Stimulated activated CD4-positive, alpha-beta T cell treated with anti-CD3 and anti-CD28 coated beads, Interleukin-15, amount 100 ng/mL, for 1 hour (primary cell): ENCODE measurements at places on chromosomes 11 and 22.

- no peak for DNase-seq
Observed at GRCh38 chr11:96088914-96089313, 165.0 kb upstream of the MTMR2 start.

DNA sequence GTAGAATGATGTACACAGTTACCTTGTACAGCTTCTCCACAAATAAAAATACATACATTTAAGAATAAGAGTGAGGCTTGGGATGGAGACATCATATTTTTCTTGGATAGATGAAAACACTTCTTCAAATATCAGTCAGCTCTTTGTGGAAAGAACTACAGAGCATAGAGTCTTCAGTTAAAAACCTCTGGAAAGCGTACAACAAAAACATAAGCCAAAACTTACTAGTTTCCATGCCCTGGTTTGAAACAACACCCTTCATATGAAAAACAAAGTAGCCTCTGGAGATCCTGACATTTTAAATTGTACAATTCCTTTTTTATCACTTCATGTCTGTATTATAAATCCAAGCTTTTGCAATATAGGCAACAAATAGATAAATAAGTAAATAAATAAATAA lies 7.0 kb upstream of the CEP126 start:
- no peak for DNase-seq

GRCh38 chr11:124043420-124043819 lies 2.3 kb upstream of the OR10G7 start:
- DNase-seq = no peak

- DNase-seq = no peak
Observed at GRCh38 chr11:90428836-90429235, 206.0 kb upstream of the CHORDC1 start.

GRCh38 chr11:69463181-69463994 lies 18.1 kb upstream of the LINC01488 start:
- DNase-seq = no peak

DNA sequence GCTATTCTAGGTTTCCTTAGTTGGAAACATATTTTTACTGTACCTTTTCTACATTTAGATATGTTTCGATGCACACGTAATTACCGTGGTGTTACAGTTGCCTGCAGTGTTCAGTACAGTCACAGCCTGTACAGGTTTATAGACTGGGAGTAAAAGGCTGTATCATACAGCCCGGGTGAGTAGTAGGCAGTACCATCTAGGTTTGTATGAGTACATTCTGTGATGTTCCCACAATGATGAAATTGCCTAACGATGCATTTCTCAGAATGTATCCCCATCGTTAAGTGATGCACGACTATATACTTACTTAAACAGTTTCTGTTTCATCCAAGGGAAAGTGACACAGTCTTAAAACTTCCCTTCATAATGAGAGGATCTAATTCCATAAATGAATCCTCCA lies 13.1 kb upstream of the THY1 start:
- no peak for DNase-seq

DNA sequence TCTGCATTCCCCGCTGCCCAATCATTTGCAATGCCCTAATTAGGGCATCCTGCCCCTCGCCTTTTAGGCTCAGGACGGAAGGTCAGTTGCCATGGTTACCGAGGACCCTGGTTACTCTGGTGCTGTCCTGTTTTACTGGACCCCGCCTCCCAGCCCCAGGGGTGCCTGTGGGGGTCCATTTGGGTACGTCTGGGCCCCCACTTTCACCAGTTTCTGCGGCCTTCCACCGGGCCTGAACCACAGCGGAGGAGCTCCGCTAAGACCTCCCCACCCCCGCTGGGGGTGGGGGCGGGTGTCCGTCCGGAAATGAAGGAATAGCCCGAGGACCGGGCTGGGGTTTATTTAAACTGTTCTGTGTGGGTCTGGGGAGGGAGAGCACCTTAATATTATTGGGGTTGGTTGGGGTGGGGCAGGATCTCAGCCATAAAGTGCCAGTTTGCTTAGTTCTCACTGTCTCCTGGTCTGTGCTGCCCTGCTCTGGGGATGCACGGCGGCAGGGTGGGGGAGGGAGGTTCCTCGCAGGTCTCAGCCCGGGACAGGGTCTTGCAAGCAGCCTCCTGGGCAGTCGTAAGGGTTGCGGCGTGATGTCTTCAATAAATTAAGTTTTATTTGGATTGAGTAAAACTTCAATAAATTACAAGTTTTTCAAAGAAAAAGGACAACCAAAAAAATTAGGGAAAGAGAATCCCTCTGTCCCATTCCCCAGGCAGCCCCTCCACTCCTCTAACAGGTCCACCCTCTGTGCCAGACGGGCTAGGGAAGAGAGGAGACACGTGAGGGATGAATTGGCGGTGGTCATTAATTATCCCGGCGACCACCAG lies 5.3 kb downstream of the PHOX2A start:
- DNase-seq = no peak

DNA sequence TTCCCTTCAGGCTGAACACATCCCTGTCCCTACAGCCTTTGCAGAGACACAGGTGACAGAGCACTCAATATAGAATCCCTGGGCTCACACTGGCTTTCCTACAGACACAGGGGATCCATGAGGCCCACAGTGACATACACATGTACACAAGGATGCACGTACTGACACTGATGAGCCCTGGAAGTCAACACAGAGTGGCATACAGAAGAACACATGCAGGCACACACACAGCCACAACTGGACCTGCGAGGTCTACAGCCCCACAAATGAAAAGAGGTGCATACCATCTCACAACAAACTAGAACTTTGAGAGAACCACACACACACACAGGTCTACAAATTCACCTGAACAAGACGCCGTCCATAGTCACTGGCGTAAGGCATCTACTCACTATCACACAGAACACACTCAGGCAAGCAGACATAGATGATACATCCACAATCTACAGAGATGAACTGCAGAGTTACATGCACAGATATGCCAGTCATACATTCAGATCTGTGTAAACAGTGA lies 3.5 kb upstream of the ZNF74 start:
- DNase-seq = no peak

DNA sequence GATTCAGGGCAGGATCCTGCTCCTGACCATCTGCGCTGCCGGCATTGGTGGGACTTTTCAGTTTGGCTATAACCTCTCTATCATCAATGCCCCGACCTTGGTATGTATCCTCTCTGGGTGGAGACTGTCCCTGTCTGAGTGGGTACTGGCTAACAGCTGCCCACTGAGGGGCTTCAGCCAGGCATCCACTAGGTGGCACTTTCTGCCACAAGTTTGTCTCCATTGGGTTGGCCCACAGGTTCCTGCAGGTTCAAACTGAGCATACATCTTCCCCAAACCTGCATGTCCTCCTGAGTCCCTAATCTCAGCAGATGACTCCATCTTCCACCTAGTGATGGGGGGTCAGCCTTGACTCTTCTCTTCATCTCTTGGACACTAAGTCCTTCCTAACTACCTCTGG lies 4.4 kb downstream of the SLC2A11 start:
- DNase-seq = no peak

- no peak for DNase-seq
Observed at GRCh38 chr11:102116453-102117205, 6.4 kb downstream of the YAP1 start.

GRCh38 chr11:84993386-84993785 lies 633.8 kb downstream of the DLG2 start:
- no peak for DNase-seq

- no peak for DNase-seq
Observed at GRCh38 chr11:96763244-96763643, 373.4 kb downstream of the JRKL start.

- no peak for DNase-seq
Observed at GRCh38 chr22:40654522-40655167, 18.1 kb upstream of the MRTFA start.

DNA sequence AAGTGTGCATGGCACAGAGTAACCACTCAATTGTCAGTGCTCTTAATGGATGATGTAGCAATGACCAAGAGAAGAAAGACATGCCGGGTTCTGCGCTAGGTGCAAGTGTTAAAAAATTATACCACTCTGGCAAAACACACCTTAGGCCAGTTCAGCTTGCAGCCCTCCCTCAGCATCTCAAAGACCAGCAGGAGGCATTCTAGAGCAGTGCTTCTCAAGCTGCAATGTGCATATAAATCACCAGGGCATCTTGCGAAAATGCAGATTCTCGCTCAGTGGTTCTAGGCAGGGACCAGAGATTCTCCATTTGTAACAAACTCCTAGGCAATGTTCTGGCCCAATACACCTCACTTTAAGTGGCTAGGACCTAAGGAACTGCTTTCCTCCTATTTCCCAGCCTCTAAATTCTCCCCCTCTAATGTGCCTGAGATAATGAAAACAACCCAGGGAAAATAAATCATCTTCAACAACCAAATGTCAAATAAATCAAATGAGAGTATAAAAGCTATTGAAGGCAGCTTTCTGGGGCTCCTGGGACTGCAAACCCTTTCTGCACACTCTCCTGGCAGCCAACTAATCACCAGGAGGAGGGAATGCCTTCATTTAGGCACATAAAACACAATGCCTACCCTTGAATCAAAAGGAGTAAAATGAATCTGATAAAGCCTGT lies 337.2 kb upstream of the API5 start:
- DNase-seq = no peak

DNA sequence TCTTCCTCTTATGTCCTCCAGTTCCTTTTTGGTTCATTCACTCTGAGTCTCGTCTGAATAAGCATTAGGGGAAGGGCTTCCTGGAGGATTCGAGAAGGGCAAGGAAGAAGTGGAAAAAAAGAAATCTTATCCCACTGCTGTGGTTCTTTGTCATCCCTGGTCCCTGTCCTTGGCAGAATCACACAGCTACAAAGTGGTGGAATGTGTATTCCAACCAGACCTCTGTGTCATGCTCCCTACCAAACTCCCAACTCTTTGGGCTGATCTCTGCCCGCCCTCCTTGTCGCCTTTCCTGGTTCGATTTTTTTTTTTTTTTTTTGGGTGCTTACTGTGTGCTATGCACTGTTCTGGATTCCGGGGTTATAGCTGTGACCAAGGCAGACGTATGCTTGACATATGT lies 61.0 kb downstream of the TEAD1 start:
- DNase-seq = no peak

DNA sequence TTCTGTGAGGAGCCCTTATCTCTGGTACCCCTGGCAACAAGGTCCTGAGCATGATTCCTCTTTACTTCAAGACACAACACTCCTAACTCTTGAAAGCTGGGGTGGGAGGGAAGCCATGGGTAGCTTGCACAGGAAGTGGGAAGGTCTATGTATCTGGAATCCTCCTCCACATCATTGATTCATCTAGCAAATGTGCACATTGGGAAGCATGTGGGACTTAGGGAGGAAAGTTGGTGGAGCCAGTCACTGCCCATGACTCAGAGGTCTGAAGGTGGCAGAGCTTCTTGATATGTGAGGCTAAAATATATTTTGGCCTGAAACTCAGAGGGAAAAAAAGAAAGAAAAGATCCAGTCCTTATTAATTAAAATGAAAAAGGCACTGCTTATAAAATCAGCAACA lies 1000.9 kb downstream of the DLG2 start:
- no peak for DNase-seq

GRCh38 chr11:123628936-123629683 lies 25.3 kb downstream of the SCN3B start:
- DNase-seq = no peak

DNA sequence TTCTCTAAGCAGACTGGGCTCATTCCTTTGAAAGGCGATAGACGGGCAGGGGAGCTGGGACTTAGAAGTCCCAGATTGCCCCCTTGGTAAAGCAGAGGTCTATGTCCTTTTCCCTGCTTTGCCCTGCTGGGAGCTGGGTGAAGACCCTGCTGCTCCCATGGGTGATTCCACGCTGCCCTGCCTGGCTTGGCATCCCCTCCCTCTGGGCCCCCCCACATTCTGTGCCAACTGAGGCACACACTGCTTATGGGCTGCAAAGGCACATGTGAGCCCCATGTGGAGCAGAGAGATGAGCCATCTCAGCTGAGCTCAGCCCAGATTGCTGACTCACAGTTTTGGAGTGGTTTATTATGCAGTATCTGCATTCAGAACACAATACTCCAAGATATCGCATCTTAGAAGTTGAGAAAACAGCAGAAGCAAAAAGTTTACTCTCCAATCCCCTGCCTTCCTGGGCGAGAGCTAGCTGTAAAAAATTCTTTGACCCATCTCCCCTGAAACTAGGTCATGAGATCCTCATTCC lies 127.2 kb downstream of the ST3GAL4 start:
- no peak for DNase-seq

DNA sequence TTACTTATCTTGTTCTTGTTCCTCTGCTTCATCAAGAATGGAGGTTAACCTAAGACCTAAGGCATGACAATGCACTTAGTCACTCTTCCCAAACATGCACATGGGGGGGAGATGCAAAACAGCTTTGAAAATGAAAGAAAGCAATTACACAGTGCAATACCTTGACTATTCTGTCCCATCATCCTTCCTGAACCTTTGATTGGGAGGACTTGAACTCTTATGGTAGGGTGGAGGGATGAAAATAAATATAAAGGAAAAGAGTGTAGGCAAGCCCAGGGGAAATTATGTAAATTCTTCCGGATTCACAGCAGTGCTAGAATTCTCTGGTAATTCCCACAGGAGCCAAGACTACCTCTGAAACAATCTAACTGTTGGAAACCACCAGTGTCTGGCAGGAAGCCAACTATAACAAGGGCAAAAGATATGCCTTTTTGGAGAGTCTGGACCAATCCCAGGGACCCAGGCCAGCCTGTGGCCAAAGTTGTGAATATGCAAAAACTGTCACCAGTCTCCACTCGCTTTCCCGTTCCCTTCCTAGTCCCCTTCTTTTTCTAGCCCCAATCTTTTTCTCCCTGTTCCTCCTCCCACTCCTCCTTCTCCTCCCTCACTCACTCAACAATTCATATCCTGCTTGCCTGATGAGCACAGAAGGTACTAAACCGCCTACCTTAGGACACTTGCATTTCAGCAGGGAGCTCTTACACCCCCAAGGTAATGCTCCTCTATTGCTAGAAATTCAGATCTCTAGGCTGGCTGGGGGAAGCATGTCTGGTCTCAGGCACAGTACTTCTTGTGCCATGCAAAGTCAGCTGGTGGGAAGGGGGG lies 2.5 kb upstream of the RCN1 start:
- DNase-seq = no peak

- DNase-seq = no peak
Observed at GRCh38 chr22:44632541-44633396, 69.2 kb upstream of the PRR5 start.
